ENCODE measurements at places on chromosomes 13 and 19. TPM values are rescaled to one million over a fixed set of nuclear protein-coding genes. Genes with fewer than 3 reads are reported as not detected.

DNA sequence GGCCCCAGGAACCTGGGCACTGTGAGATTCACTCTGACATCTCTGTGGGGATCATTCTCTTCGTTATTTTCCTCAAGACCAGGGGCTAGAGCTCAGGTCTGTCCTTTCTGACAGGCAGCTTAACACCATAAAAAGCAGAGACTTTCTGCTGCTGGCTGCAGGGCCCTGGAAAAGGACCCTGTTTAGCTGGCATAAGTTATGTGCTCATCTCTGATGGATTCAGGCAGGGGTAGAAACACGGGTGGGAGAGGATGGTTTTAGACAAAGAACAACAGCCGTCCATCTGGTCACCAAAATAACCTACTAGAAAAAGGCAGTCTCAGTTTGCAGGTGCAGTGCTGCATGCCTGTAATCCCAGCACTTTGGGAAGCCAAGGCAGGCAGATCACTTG is 2.3 kb upstream of the GPI start:
- no peak for DNase-seq

Gene RNF17
- 0.50 TPM for total RNA-seq

GRCh38 chr13:85575110-85575509 is 224.1 kb downstream of the SLITRK6 start:
- DNase-seq = no peak

Gene BRCA2
- total RNA-seq = 2.9 TPM

- DNase-seq = no peak
Observed at GRCh38 chr19:10694706-10695307, 6.4 kb upstream of the QTRT1 start.

GRCh38 chr13:38804536-38804935 is 117.7 kb downstream of the FREM2 start:
- DNase-seq = no peak

Gene HSD17B14
- 0.44 TPM for total RNA-seq

GRCh38 chr13:33058776-33059327 is 42.6 kb downstream of the KL start:
- DNase-seq = no peak

GRCh38 chr13:37966266-37966665 is 96.7 kb upstream of the TRPC4 start:
- DNase-seq = no peak

Gene URAD
- not detected for total RNA-seq

GRCh38 chr13:34611671-34612070 is 330.4 kb upstream of the NBEA start:
- no peak for DNase-seq

Gene ZFP82
- total RNA-seq = 2.2 TPM

DNA sequence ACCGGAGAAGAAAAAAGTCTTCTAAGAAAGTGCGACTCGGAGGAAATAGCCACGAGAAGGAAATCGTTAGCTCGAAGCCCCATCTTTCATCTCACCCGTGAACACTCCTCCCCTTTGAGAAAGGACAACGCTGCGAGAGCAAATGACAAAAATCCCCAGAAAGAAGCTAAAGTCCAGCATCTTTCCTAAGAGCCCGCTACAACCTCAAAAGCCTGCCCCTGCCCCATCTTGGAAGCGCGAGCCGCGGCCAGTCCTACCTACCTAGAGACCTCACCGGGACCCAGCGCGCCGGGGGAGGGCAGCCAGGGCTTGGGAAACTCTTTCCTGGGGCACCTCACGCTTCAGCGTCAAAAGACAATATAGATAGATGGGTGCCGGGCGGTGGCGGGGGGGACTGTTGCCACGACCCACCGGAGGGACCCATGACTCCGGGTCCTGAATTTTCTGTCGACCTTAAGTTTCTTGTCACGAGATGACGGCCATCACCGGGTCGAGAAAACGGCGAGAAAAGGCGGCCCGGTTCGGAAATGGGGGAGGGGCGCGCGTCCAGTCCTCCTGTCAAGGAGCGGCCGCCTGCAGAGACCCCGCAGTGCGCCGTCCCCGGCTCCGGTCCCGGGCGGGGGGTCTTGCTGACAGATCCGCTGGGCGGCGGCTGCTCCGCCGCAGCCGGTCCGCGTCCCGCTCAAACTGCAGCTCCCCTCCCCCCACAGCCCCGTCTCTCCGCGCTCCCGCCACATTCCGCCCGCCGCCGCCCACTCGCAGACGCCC is 65.9 kb downstream of the KCNRG start:
- peak; percentile 45 for DNase-seq

DNA sequence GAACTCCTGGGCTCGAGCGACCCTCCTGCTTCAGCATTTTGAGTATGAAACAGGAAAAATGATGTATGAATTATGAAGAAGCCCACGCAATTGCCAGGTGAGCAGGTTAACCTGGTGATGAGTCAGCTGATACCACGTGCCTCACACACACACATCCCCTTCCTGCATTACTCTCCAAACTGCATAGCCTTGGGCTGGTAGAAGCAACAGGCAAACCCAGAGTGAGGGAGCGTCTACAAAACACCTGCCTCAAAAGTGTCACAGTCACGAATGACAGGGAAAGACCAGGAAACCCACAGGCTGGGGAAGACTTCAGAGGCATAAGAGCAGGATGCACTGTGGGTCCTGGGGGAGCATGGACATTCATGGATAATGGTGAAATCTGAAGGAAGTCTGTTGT is 192.8 kb upstream of the IRS2 start:
- no peak for DNase-seq

Gene PBX4
- total RNA-seq = 58.4 TPM

Gene OR7D2
- total RNA-seq = not detected

DNA sequence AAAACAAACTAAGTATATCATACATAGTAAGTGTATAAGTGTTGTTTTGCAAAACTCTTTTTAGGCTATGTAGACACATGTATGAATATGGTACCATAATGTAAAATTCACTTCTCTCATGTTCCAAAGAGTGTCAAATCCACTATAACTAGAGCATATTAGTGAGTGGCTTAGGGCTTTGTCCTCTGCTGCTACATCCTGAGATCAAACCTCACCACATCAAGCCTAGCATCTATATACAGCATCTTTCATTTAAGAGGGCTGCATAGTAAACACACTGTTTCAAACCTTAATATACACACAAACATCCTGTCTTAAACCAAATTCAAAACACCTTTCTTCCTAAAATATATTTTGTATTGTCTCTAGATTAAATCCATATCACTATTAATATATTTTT is 38.7 kb downstream of the ELF1 start:
- DNase-seq = no peak

Gene ZNF823
- 1.7 TPM for total RNA-seq

GRCh38 chr13:25168790-25169189 is 3.3 kb downstream of the AMER2 start:
- no peak for DNase-seq

Gene CD37
- 373 TPM for total RNA-seq

Data from T-helper 17 cell (primary cell).